Activated T-helper 1 cell treated with anti-CD3 and anti-CD28 coated beads, Interleukin-12 subunit alpha, Interleukin-12 subunit beta, Interleukin-2, Interleukin-4 antibody, amounts not matched to agents 30 ng/mL and 10 ng/mL and 1 ng/mL, durations not matched to agents 14 hours and 24 hours and 36 hours (primary cell): ENCODE measurements at places on chromosomes 3 and 15.

- no peaks in the 10 kb centered on the region for H3K27me3 ChIP-seq
- H3K4me3 ChIP-seq, result no peak overlapping the region
- H3K27ac ChIP-seq, result no peak overlapping the region
- H3K4me1 ChIP-seq, result no peaks in the 10 kb centered on the region
Measured at GRCh38 chr3:89358281-89358680, 250.9 kb downstream of the EPHA3 start.

GRCh38 chr3:52715714-52716305 is 9.9 kb downstream of the SPCS1 start:
- peaks cover 10% of the 10 kb centered on the region for H3K36me3 ChIP-seq
- DNase-seq, result no peak
- no peaks in the 10 kb centered on the region for H3K27me3 ChIP-seq

DNA sequence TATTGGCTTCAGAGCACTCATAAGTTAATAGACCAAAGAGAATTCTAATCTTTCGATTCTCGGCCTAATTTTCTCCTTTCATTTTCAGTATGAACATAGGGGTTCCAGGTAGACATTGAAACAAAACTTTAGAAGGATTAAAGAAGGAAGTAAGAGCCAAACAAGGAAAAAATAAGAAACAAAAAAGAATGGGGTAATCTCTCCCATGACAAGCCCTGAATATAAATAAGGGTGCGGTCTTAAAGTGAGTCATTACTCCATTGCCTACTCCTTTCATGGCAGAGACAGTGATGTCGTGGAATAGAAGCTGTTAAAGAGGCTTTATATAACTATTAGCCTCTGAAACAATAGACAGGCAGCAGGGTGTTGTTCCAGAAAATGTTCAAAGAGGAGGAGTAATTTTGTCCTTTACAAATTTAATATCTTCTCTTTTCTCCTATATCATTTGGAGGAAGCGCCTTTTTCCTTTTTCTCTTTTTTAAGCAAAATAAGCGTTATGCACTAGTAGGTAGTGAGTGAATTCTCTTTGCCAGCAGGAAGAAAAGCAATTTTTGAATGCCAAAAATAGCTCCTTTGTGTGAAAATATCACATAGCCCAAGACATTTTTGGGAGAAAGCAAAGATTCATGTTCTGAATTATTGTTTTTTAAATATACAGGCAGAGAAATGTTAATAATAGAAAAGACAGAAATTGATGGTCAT is 607.9 kb upstream of the KCNMB2 start:
- peaks cover 5% of the 10 kb centered on the region for H3K4me1 ChIP-seq
- H3K36me3 ChIP-seq, result no peaks in the 10 kb centered on the region
- no peak overlapping the region for H3K4me3 ChIP-seq
- H3K27ac ChIP-seq, result no peak overlapping the region
- H3K27me3 ChIP-seq, result no peaks in the 10 kb centered on the region
- no peak for DNase-seq

DNA sequence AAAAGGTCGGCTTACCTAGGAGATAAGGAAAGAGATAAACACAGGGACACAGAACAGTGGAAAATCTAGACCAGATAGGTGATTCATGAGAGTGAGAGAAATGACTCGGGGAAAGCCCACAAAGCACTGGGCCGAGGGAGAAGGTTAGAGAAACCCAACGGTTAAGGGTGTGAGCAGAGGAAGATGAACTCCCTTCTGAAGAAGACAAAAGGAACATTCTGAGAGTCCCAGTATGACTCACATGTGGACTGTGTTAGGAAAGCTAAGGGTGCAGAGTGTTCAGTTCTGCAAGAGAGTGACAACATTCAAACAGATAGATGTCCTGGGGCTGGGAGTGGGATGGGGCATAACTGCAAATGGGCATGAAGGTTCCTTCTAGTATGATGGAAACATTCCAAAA is 83.0 kb downstream of the CNTN3 start:
- no peaks in the 10 kb centered on the region for H3K4me1 ChIP-seq

DNA sequence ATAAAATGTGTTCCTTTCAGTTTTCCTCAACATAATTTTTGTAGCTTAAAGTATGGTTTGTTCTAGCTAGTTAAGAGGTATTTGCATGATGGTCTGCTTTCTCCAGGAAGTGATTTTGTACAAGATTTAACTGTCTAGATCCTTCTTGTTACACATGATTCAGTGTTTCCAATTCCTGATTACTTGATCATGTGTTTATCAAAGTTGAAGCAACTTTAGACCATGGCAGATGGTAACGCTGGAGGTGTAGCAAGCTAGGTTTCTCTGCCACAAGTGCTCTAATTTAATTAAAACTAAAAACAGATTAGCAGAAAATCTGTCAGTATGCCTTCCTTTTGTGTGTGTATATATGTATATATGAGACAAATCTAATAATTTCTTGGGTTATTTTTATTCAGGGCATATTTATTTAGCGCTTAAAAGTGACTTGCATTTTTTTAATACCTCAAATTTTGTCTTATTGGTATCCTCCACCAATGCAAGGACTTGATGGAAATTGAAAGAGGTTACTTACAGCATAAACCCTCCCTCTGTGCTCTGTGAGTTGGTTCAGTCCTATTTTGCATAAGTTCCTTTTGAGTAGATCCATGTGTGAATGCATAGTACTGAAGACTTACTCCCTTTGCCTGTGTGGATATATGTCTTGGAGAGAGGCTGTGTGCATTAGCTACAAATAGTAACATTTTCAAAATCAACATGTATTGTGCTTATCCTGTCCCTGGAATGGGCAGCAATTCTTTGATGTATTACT is 157.3 kb upstream of the CGNL1 start:
- DNase-seq, result no peak
- H3K36me3 ChIP-seq, result no peaks in the 10 kb centered on the region
- peaks cover 7% of the 10 kb centered on the region for H3K4me1 ChIP-seq
- no peak overlapping the region for H3K27ac ChIP-seq

GRCh38 chr3:126208606-126209256 is 28.3 kb upstream of the ALDH1L1 start:
- H3K27me3 ChIP-seq, result peaks cover 19% of the 10 kb centered on the region
- H3K4me1 ChIP-seq, result no peaks in the 10 kb centered on the region

DNA sequence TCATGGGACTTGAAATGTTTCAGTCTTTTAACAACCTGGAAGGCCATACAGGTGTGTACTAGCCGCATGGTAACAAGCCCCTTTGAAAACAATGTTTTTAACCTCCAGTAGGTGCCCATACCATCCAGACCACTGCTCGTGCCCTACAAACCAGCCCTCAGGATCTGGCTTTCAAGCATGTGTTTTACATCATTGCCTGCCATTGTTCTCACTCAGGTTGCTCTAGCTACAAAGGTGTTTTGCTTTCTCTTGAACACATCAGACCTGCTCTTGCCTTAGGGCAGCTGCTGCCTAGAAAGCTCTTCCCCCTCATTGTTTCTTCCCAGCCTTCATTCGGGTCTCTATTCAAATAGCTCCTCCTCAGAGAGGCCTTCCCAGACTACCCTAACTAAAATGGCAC is 32.3 kb upstream of the MAP3K13 start:
- peaks cover 14% of the 10 kb centered on the region for H3K4me1 ChIP-seq
- no peak overlapping the region for H3K27ac ChIP-seq
- H3K27me3 ChIP-seq, result no peaks in the 10 kb centered on the region

DNA sequence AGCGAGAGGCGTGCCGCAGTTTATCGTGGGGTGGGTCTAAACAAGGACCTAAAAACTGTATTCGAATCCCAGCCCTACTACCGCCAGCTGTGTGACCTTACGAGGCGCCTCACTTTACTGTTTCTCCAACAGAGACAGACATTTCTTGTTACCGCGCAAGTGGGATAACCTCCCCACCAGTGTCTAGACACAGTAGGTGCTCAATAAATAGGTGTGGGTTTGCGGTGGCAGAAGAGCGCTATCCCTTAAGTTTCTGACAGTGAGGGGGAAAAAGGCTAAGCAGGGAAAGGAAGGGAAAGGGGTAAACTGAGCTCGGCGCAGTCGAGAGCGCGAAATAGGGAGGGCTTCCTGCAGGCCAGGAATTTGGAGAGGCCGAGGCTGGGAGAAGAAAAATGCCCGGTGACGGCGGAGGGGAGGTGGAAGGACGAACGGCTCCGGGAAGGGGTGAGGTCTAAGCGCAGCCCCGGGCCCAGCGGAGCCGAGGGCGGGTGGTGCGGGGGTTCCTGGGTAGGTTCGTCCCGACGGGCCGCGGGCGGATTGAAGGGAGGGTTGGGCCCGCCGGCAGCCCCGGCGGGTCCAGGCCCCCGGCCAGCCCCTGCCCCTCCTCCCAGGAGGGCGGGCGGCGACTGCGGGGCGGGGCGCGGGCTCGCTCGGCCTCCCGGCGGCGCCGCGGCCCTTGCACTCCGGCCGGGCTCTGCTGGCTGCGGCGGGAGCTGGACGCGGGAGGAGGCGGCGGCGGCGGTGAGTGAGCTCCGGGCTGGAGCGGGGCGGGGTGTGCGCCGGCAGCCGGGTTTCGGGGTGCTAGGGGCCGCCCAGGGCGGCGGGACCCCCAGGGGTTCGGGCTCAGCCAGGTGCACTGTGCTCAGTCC is at the start of gene CGNL1:
TSS of gene CGNL1 (plus strand) at position 679 of the 869 bp plus-strand sequence. CDS start 61,495 bp downstream, outside the sequence.
- H3K27me3 ChIP-seq, result peaks cover 46% of the 10 kb centered on the region
- peak within 1 kb of the TSS; percentile 19 for H3K4me3 ChIP-seq
- no peak for DNase-seq
- no peaks in the 10 kb centered on the region for H3K36me3 ChIP-seq

DNA sequence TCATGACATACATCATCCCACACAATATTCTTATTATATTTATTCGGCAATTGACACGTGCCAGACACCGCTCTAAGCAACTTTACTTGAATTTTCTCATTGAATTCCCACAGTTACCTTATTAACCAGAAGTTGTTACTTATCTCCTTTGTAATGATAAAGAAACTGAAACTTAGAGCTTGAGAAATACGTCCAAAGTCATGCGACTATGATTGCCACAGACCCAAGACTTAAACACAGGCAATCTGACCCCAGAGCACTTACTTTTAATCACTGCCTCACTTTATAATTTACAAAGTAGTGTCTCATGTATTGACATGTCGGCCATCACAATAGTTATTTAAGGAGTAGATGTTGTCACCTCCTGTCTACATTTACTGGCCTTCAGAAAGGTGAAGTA is 64.7 kb downstream of the ATP13A4 start:
- H3K27ac ChIP-seq, result no peak overlapping the region
- DNase-seq, result no peak
- peaks cover 4% of the 10 kb centered on the region for H3K27me3 ChIP-seq
- no peaks in the 10 kb centered on the region for H3K4me1 ChIP-seq
- no peaks in the 10 kb centered on the region for H3K36me3 ChIP-seq
